Non-pigmented ciliary epithelial cell (primary cell): ENCODE measurements at places on chromosomes 3 and 15.

DNA sequence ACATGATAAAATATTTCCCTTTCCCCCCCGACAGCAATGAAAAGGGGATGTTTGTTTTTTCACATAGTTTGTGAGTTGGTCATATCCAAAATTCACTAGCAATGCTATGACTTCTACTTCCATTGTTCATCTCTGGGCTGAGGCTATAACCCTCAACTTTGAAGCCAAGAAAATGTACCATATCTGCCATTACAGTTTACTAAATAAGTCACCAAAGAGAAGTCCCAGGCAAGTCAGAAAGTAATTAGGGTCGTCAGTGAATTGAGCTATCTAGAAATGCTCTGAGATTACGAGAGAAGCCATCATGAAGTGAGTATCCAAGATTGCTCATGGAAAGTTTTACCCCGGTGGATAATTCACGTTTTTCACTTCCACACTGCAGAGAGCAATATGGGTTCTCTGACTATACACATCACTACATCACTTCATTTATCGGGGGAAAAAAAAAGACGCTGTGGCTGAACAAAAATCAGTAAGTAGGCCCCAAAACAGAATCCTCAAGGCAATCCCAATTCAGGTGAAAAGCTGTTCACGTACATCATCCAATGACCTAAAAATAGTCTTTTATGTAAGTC is 1.4 kb downstream of the PEAK1 start:
- no peak for DNase-seq

- no peak for DNase-seq
Measured at GRCh38 chr3:159852821-159853505, 135.7 kb upstream of the IL12A start.

- DNase-seq, result no peak
Measured at GRCh38 chr15:36626984-36627383, 47.6 kb downstream of the CDIN1 start.

DNA sequence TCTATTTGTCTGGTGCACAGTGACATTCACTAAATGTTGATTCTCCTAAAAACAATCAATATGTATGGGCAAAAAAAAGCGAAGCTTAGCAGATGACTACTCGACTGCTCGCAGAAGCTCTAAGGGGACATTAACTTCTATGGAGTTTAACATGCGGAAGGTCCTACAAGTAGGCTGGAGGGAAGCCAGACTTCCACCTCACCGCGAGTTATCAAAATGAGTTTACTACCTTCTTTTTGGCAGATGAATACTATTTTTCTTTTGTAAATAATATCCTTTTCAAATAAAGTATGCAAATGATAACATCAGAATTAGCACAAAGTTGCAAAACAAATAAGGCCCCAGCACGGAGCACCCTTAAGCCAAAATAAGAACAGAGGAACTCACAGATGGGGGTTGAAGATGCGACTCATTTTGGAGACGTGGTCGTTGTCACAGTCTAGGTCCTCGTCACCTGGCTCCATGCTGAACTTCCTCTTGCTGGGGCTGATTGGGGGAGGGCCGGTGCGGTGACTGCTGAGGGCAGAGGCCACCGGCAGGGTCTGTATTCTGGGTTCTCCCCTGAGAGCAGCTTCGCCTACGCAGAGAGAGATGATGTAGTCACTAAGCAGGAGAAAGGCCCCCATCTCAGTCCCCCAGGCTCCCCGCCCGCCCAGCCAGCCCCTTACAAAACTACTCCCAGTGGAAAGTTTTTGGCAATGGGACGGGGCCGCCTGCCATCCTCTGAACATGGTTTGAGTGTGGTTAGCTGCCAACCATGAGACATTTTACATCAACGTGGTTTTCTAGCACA is 42.1 kb downstream of the VGLL4 start:
- DNase-seq, result no peak

- DNase-seq, result no peak
Measured at GRCh38 chr3:53721187-53722119, 124.8 kb downstream of the CHDH start.

- peak; percentile 37 for DNase-seq
Measured at GRCh38 chr3:79729096-79729495, 38.7 kb downstream of the ROBO1 start.

GRCh38 chr3:120560304-120561250 is 35.6 kb upstream of the NDUFB4 start:
- no peak for DNase-seq

GRCh38 chr3:195752546-195753331 is 32.0 kb downstream of the MUC20 start:
- DNase-seq, result no peak

DNA sequence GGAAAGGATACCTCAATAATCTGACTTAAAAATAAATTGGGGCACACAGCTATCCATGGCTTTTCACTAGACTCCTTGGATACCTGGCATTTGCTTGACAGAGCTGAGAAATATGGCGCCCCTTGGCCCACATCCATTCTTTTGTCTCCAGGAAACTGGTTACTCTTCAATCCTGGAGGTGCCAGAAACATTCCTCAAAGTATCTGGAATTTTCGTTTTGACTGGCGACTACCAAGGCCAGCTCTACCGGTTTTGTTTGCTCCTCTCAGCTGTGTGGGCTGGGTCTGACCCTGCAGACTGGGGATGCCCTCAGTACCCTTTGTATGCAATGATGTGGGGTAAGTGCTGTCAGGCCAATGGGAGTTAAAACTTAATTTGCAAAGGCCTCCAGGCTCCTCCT is 27.0 kb downstream of the KATNBL1 start:
- DNase-seq, result no peak

DNA sequence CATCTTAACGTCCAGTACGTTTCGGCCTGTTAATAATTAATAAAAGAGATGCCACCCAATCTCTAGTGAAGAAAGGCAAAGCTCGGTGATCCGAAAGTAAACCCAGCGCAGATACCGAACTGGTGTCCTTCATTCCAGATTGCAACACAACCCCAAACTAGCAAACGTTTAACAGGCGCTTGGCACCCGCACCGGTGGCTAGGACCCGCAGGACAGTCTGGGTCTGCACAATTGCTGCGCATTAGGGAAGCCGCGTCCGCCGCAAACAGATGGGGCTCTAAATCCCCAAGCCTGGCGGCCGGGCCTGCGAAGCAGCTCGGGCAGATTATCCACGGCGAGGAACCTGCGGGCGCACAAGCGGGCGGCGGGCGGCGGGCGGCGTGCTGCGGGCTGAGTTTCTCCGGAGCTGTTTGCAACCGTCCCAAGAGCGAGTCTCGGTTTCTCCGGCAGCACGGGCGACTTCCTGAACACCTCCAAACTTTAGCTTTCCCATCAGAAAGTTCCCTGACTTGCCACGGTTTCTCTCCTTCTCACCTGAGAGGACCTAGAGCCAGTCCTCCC is 112.1 kb upstream of the ICE2 start:
- DNase-seq, result no peak

GRCh38 chr3:140206196-140207040 is 271.4 kb downstream of the CLSTN2 start:
- DNase-seq, result no peak

DNA sequence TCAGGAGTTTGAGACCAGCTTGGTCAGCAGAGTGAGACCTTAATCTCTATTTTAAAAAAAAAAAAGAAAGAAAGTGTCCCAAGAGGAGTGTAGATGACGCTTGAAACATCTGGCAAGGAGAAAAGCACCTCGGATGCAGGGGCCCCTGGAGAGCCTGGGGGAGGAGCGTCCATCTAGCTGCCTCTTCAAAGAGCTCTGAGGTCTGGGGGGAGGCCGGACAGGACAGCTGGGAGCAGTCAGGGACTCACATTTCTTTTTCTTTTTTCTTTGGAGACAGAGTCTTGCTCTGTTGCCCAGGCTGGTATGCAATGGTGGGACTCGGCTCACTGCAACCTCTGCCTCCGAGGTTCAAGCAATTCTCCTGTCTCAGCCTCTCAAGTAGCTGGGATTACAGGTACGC is 3.3 kb upstream of the IDH2 start:
- DNase-seq, result no peak

DNA sequence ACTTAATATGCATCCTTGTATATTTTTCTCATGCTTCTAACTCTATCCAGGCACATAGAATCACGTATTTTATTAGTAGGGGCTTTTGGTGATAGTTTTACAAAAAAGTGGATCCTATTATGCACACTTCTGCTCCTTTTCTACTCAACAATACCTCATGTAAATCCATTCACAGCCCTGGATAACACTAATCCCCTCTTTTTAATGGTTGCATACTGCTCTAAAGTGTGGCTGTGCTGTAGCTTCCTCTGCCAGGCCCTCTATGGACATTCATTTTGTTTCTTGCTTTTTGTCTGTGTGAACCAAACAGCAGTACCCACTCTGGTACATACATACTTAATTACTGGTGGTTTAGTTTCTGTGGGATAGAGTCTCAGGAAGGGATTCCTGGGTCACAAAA is 51.3 kb upstream of the SCAANT1 start:
- DNase-seq, result no peak

GRCh38 chr3:13206799-13207577 is 133.8 kb upstream of the IQSEC1 start:
- DNase-seq, result no peak

DNA sequence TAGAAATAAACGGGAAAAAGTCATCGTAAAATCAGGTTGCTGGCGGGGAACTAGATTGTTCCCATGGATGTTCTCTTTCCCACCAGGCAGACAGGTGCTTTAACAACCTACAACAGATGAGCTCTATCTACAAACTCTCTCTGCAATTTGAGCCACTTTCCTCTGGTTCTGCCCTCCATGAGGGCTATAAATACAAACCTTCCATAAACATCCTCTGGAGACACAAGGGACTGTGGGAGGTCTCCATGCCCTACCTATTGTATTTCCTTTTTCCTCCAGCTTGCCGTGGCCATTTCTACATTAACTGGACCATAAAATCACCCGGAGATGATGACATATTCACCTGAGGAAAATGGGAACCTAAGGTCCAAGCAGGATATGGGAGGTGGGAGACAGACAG is 151.1 kb downstream of the GABRB3 start:
- DNase-seq, result no peak

- DNase-seq, result no peak
Measured at GRCh38 chr15:95953032-95953431, 377.5 kb upstream of the NR2F2 start.

GRCh38 chr3:147836330-147836729 is 427.2 kb downstream of the ZIC1 start:
- no peak for DNase-seq

DNA sequence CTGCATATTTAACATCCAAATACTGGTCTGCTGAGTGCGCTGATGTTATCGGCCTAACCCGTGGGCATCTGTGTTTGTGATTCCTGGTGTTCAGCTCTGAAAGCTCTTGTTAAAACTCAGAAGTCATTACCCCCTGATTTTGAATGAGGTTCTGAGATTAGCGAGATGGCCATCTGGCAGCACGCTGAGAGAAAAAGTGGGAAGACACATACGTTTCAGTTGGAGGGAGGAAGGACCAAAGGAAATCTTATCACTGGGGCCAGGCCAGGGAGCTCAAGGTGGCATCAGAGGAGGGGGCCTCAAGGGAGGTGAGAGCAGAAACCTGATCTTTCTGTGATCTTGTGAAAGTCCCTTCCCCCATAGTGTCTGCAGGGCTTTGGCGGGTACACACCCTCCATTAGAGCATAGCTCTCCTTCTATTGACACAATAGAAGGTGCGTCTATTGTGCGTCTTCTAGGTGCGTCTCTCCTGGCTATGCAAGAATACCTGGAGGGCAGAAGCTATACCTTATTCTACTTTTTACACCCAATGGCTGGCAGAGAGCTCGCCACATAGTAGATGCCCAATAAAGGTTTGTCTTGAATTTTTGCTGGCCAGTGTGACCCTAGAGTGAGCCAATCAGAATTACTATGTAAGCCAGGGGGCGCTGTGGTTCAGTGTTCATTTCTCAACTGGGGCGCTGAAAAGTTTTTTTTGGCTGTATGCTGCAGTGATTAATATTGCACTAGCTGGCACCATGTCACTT is 182.4 kb downstream of the SHQ1 start:
- DNase-seq, result no peak

DNA sequence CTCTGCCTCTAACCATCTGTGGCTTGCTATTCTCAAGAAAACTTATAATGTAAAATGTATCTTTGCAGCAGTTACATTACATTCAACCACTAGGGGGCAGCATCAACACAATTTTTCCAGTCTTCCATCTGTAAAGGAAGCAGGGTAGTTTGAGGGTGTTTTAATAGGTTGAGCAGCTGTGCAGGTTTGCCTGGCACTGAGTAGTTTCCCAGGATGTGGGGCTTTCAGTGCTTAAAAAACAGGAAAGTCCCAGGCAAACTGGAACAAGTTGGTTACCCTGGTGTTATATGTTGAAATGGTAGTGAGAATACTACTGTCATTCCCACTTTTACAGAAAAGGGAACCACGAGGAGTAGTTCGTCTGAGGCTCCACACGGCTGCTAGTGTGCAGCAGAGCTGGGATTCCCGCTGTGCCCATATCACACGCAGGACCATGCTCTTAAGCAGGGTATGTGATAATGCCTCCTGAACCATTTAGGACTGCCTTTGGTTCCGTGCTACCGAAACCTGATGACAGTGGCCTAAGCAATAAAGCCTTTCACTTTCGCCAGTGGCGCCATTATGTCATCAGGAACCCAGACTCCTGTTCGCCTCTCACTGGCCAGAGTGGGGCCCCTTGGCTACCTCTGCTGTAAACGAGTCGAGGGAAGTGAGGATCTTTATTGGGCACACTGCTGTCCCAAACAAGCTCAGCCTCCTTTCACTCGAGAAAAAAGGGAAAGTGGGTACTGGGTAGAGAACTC is 64.7 kb upstream of the ZBTB38 start:
- DNase-seq, result no peak

- DNase-seq, result no peak
Measured at GRCh38 chr3:7205962-7206361, 345.0 kb downstream of the GRM7 start.

- DNase-seq, result no peak
Measured at GRCh38 chr3:187769771-187770170, 24.5 kb upstream of the BCL6 start.

DNA sequence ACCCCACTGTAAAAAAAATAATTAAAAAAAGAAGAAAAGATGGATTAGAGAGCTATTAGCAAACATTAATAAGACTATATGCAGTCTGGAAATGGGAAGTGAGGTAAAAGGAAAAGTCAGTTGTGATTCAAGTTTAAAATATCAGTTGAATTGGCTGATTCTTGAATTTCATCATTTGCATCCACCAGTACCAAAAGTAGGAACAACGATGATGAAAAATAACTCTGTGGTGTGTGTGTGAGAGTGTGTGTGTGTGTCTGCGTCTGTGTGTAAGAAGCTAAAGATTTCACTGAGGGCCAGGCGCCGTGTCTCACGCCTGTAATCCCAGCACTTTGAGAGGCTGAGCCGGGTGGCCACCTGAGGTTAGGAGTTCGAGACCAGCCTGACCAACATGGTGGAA is 56.0 kb upstream of the SLC4A7 start:
- DNase-seq, result no peak

- no peak for DNase-seq
Measured at GRCh38 chr15:63971904-63972303, 74.4 kb downstream of the DAPK2 start.

GRCh38 chr3:73018790-73019441 is 22.3 kb downstream of the PPP4R2 start:
- no peak for DNase-seq

DNA sequence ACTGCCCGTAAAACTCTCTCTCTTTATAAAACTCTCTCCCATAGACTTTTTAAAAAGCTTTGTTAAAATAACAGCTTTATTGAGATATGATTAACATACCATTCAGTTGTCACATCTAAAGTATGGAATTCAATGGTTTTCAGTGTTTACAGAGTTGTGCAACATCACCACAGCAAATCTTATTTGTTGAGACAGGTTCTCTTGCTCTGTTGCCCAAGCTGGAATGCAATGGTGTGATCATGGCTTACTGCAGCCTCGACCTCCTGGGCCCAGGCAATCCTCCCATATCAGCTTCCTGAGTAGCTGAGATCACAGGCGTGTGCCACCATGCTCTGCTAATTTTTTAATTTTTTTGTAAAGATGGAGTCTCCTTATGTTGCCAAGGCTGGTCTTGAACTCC is 35.9 kb upstream of the TRAK1 start:
- peak; percentile 65 for DNase-seq

- DNase-seq, result no peak
Measured at GRCh38 chr3:192371870-192372400, 355.4 kb downstream of the FGF12 start.
